ENCODE measurements at places on chromosomes 6 and 20. TPM values are rescaled to one million over a fixed set of nuclear protein-coding genes. Genes with fewer than 3 reads are reported as not detected.

SPATA25 gene
- 27.0 TPM for total RNA-seq

SGK2 gene
- 14.3 TPM for total RNA-seq

GRCh38 chr6:137191670-137192069 lies 18.2 kb upstream of the IL22RA2 start:
- DNase-seq = no peak

- DNase-seq = no peak
Measured at GRCh38 chr20:10469599-10469998, 34.5 kb downstream of the SLX4IP start.

DNA sequence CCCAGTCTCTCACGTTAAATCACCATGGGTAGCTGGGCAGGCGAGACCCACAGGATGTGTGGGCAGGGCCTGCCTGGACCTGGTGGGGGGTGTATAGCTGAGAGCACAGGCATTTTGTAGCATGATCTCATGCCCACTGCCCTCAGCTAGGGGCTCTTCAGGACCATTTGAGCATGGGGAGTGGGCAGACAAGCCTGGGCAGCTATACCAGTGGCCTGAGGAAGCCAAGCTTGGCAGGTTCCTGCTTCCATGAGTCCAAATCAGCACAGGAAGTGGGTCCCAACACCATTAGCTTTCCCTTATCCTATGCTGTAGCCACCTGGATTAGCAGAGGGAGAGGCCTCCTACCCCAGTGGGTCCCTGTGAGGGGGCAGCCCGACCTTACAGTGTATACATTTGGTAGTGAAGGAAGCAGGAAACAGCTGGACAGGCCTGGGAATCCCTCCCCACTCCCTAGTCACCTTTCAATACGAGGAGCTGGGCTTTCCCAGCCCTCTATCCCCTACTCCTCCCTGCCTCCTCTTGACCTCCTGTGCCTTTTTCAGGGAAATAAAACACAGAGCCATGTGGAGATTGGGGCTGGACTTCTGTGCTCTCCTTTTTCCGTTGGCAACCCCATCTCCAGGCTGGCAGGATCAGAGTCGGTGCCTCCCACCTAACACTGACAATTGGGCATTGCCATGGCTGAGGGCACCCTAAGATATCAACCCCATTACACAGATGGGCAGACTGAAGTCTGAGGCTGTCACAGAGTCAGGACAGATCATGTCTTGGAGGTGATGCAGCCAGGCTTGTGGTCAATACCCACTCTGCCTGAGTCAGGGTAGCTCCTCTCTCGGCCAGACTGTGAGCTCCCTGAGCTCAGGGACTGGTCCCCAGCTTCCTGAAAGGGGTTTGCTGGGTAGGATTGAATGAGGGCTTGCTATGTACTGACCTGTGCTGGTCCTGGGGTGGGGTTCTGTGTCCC lies 59.8 kb downstream of the MRPL14 start:
- DNase-seq = no peak

Data from omental fat pad (tissue), 4 donors.